ENCODE measurements at places on chromosomes 12 and 14.

- no peak for DNase-seq
Measured at GRCh38 chr12:75507086-75507485, 4.3 kb downstream of the KRR1 start.

GRCh38 chr12:104216521-104216924 lies 944 bp downstream of the TXNRD1 start:
- no peak for DNase-seq

GRCh38 chr14:102089621-102090343 lies 2.9 kb upstream of the HSP90AA1 start:
- DNase-seq = no peak

DNA sequence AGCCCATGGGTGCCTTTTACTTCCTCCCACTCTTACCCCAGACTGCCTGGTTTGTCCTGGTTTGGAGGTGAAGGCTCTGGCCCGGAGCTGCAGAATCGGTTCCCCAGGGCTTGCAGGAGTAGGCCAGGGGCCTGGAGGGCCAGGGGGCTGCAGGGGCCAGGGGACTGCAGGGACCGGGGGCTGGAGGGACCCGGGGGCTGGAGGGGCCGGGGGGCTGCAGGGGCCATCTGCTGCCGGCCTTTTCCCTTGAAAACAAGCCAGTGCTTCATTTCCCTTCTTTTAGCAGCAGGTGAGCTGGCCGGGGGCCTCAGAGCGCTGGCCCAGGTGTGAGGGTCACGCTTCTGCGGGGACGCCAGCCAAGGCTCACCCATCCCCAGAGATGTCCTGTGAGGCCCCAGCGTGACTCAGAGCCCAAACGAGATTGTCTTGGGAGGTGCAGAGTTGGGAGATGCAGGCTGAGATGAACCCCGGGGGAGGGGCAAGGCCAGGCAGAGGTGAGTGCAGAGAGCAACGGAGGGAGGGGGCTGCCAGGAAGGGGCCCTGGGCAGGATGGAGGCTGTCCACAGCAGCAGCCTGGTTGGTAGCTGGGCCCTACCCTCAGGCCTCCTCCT lies 154.9 kb downstream of the KIF26A start:
- DNase-seq = no peak

DNA sequence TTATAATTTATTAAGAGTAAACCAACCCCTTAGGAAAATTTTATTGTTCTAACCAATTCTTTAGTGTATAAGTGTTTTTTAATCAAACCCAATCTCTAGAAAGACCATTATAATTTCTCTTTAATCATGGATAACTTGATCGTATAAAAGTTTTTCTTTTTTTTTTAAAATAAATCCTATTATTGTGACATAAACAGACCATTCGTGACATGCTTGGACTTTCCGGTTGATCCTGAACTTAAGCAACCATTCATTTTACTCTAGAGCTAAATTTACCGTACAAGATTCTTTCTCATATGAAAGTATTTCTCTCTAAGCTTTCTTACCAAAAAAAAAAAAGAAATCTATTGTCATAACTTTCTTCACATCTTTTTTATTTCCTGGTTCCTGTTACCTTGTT lies 32.6 kb upstream of the SLC38A4 start:
- DNase-seq = no peak

- DNase-seq = no peak
Measured at GRCh38 chr12:51122844-51123243, 39.4 kb upstream of the CSRNP2 start.

- DNase-seq = no peak
Measured at GRCh38 chr12:52580496-52580895, 6.9 kb upstream of the KRT74 start.

DNA sequence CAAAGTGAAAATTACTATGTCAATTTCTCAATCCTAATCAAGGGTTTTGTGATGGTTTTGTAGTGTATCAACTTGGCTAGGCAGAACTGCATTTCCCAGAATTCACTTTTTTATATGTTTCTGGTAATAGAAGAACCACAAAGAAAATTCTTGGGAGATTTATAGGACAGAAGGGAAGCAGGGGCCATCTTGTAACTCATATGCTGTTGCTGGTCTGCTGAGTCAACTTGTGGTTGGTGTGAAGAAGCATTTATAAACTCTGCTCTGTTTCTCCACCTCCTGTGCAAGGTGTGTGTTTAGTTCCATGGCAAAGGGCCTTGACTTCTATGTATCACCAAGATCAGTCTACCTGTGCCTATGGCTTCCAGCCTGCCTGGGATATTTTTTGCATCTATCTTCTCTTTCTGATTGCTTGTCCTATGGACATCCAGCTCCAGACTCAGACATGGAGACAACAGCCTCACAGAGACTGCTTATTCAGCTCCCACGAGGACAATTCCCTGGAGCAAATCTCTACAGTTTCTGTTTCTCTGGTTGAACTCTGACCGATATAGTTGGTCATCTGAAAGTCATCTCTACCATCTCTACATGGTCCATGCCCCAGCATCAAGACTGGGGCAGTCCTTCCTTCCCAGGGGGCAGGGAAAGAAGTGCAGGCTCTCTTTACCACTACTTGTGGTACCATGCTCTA lies 364.3 kb upstream of the DDHD1 start:
- DNase-seq = no peak

- no peak for DNase-seq
Measured at GRCh38 chr12:113007166-113007565, 28.8 kb downstream of the OAS2 start.

- DNase-seq = no peak
Measured at GRCh38 chr12:24062642-24063245, 113.3 kb upstream of the SOX5 start.

Data from activated naive CD8-positive, alpha-beta T cell treated with anti-CD3 and anti-CD28 coated beads for 36 hours (primary cell).